A549 treated with Mapracorat at 1 μM for 4 hours (cell line): ENCODE measurements at places on chromosomes 16 and 17. TPM values are rescaled to one million over a fixed set of nuclear protein-coding genes. Genes with fewer than 3 reads are reported as not detected.

The ADAD2 gene
- total RNA-seq: not detected in 5 replicates

The KIFC3 gene
- total RNA-seq: 105 to 161 TPM (median 149 TPM) in 5 replicates

The NT5M gene
- 7.4 to 12.1 TPM (median 10.9 TPM) in 5 replicates for total RNA-seq

The YPEL2 gene
- 1.6 to 3.4 TPM (median 2.9 TPM) in 5 replicates for total RNA-seq

The ZG16 gene
- not detected in 5 replicates for total RNA-seq

The ACSM2A gene
- not detected in 5 replicates for total RNA-seq

The ARHGAP23 gene
- 50.1 to 68.5 TPM (median 65.8 TPM) in 5 replicates for total RNA-seq

The CA5A gene
- total RNA-seq: not detected in 5 replicates

The KRT33A gene
- total RNA-seq: not detected in 5 replicates

The CD300LF gene
- not detected in 5 replicates for total RNA-seq

The EVPLL gene
- total RNA-seq: not detected in 5 replicates

The CUEDC1 gene
- total RNA-seq: 46.2 to 62.6 TPM (median 54.2 TPM) in 5 replicates

The SBK1 gene
- 0.19 to 0.36 TPM (median 0.26 TPM) in 5 replicates for total RNA-seq

The CLDN9 gene
- 0.30 to 0.42 TPM (median 0.37 TPM) in 5 replicates for total RNA-seq

The PRDM7 gene
- not detected in 5 replicates for total RNA-seq

The KRT20 gene
- total RNA-seq: 0.17 to 0.45 TPM (median 0.26 TPM) in 5 replicates

The ANKFN1 gene
- total RNA-seq: not detected in 5 replicates

The ROGDI gene
- total RNA-seq: 10.6 to 17.8 TPM (median 13.9 TPM) in 5 replicates

The CACNB1 gene
- total RNA-seq: 4.8 to 6.9 TPM (median 6.2 TPM) in 5 replicates

The TMEM238L gene
- not detected in 5 replicates for total RNA-seq

The CD7 gene
- total RNA-seq: 0.07 to 0.12 TPM in 2 of 5 replicates, not detected in the others

The PRKCB gene
- 0.07 to 0.38 TPM (median 0.18 TPM) in 5 replicates for total RNA-seq

The FOXC2 gene
- 4.5 to 5.1 TPM (median 4.9 TPM) in 5 replicates for total RNA-seq
